ENCODE measurements at places on chromosomes 4 and X.

DNA sequence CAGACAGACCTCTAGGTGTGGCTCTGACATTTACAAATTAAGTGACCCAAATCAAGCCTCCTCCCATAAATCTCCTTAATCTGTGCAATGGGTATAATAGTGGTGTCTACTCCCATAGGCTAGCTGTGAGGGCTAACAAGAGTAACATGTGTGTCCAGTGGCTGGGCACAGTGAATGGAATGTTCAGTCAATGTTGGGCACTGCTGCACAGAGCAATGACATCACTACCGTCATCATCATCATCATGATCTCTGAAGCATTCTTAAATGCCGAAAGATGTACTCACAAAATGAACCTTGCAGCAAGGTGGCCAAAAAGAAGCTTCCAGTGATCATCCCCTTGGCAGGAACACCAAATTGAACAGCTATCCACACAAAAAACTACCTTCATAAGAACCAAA is 43.5 kb downstream of the CHRNA9 start:
- no peak for DNase-seq

GRCh38 chr4:186846426-186846825 is 122.8 kb upstream of the FAT1 start:
- DNase-seq, result no peak

- DNase-seq, result no peak
Observed at GRCh38 chr4:139973015-139973414, 181.0 kb downstream of the MAML3 start.

- DNase-seq, result no peak
Observed at GRCh38 chr4:102819588-102820365, 7.6 kb downstream of the UBE2D3 start.

- no peak for DNase-seq
Observed at GRCh38 chrX:40096395-40097091, 1.2 kb downstream of the BCOR start.

- no peak for DNase-seq
Observed at GRCh38 chr4:10183462-10183861, 66.9 kb upstream of the WDR1 start.

DNA sequence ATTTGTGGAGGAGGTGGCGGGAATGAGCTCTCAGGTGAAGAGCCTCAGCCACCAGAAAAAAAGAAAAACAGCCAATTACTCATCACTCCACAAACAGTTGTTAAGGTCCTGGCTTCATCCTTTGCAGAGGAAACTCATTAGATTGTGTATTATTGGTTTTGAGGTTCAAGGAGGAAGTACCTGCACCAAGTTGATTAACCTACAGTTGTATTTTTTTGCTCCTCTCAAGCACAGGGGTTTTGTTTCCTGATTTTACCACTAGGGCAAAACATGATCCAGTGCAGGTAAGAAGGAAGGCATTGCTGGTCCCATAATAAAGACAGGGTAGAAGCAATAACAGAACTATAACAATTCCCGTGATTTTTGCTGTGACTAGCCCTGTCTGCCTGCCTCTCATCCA is 84.0 kb upstream of the QRFPR start:
- DNase-seq, result no peak

GRCh38 chr4:139144911-139145551 is 32.0 kb downstream of the ELF2 start:
- DNase-seq, result no peak

GRCh38 chr4:836750-837301 is 10.9 kb upstream of the CPLX1 start:
- DNase-seq, result no peak

DNA sequence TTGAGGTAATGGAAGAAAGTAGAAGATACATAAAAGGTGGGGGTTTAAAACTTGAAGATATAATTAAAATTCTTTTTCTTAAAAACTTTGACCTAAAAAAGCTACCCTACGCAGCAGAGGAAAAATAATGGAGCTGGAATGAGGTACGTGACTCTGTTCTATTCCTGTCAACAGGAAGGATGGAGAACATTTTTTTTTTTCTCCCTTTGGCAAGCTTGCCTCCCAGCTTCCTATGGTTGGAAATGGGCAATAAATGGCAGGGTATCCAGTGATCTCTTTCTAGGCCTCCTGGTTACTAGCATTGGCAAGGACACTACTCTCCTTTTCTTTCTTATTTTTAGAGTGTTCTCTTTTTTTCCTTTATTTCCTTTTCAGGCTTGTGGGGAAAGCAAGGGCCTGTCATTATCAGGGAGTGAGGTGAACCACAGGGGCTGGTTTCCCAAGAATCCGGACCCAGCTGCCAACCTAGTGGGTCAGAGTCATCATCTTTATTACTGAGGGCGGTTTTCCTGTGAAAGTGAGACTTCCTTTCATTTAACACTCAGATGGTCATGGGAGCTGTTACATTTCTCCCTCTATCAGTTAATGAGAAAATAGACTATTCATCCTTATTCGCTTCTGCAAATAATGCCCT is 224.6 kb downstream of the SPRY1 start:
- no peak for DNase-seq

- DNase-seq, result peak; percentile 30
Observed at GRCh38 chrX:34918856-34919255, 23.7 kb upstream of the FAM47B start.

Measured in AG04450 (cell line).